Stimulated activated CD4-positive, alpha-beta T cell treated with anti-CD3 and anti-CD28 coated beads, Interleukin-4, amount 100 ng/mL, for 24 hours (primary cell): ENCODE measurements at places on chromosomes 5 and 9.

DNA sequence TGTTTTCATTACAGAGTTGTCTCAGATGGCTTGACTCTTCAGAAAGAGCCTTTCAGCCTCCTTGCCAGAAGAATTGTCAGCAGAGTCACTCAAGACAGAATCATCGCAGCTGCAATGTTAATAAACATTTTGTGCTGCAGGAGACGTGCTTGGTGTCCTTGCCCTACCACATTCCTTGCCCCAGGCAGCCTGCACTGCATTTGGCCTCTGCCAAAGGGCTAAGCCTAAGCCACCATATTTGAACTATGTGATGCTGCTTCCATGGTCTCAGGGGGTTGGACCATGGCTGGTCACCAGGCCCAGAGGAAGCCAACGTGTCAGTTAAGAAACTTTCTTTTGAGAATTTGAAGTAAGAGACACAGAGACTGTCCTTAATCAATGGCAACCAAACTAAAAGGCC, 145.4 kb downstream of the ACTL7B start:
- DNase-seq = no peak

- no peak for DNase-seq
These were observed 51.9 kb downstream of the IPPK start for GRCh38 chr9:92617951-92618510.

DNA sequence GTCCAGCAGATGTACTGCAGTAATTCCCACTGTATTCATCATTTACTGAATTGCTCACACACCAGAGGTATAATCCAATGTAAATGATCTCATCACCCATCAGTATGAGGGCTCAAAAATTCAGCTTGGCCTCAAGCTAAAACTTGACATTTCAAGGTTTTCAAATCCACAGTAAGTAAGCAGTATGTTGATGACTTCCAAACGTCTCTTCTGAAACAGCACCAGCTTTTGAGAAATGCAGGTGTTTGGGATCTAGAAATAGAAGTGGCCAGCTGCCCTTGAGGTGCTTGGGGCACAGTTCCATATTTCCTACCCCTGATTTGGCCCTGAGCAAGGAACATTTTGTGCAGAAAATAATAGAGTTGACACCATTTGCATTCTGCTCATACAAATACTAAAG, 388.0 kb upstream of the TUSC1 start:
- DNase-seq = no peak

GRCh38 chr5:39202597-39203274, 16.6 kb downstream of the FYB1 start:
- DNase-seq = no peak

- DNase-seq = no peak
These were observed 140.3 kb downstream of the MAT2B start for GRCh38 chr5:163645421-163646416.

DNA sequence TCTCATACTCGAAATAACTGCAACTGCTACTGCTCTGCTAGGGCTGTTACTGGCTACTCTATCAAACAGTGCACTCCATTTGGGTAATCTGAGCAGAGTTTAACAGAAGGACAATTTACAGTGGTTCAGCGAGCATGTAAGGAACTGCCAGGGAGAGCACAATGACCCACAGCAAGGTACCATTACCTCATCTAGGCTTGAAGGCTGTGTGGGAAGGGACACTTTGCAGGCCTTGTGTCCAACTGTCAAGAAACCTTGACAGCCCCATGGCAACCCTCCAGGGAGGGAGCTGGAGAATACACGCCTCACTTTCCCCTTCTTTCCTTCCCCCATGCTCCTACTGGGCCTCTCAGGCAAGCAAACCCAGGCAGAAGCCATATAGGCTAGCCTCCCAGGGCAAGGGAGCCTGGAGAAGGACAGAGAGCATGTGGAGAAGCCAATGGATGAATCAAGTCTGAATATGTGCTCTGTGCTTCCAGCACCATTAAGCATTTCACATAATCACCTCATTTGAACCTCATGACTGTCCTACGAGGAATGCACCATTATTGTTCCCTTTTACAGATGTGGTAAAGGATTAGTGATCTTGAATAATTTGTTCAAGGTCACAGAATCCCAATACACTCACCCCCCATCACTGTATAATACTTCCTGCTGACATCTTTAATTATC, 49.9 kb upstream of the JAK2 start:
- DNase-seq = no peak

GRCh38 chr9:134656334-134657006, 14.9 kb downstream of the COL5A1 start:
- DNase-seq = no peak

GRCh38 chr5:146118322-146118721, 12.9 kb upstream of the PLAC8L1 start:
- DNase-seq = no peak

DNA sequence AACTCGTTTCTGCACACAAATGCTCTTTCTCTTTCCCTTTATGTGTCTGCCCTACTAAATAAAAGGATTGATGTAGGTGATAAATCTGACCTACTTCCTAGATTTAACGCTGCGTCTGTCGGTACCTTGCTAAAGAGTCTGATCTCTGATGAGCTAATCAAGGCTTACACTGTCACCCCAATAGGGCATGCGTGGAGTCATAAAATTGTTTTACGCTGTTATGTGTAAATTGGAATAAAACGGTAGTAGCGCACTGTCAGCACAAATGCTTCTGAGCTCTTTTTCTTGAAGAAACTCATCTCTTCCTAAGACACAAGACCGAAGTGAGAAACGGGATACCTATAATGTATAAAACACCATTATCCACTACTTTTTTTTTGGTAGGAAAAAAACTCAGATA, 2106.3 kb upstream of the WWC1 start:
- no peak for DNase-seq

DNA sequence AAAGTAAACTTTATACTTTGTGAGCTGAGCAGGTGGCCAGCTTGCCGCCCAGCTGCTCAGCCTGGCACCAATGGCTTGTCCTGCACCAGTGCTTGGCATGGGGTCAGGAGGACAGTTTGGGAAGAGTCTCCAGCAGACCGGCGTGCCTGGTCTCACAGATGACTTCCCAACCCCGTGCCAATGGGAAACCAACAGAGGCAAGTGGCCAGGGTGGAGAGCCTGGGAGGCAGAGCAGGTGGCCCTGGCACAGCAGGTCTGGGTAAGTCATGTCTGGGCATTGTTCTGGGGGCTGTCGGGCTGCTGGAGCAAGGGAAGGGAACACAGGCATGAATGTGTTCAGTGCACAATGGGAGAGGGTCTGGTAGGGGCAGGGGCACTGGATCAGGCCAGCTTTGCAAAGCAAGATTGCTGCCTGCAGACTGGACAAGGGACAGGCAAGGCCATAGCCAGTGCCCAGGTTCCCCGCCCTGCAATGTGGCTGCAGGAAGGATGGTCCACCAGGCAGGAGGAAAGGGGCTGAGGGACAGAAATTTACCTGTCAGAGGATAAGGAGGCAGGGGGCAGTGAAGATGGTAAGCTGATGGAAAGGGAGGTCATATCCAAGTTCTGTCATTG, 76.2 kb upstream of the ALDH1B1 start:
- DNase-seq = no peak

DNA sequence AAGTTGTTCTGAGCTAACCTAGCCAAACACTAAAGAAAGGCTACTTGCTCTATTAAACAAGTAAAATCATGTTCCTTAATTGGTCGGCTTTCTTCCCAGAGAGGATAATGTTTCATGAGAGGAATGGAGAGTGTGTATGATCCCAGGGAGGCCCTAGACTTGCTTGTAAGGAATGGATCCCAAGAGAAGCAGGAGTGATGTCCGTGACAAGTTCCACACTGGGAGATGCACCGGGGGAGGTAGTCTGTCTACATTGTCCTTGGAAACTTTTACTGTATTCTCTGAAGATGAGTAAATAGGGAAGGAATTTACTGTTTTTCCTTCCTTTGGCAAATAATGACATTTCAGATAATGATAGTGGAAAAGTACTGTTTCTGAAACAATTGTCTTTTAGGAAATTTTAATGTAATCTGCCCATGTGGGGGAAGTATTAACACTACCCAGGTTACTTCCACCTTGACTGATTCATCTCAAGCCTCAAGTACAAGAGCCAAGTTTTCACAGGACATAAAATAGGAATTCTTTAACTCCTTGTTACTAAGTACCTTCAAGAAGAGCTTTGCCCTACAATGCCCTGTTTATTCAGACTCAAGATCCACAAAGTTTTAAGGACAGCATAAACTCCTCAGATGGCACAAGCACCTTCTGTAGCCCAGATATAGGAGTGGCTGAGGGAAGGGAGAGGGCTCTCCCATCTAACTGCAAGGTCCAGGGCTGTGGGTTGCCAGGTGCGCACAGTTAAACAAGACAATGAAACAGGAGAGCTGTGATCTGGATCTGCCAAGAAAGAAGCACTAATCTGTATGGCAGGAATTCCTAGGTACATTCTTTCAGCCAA, 152.1 kb downstream of the GNA14 start:
- no peak for DNase-seq

- DNase-seq = no peak
These were observed 64.6 kb upstream of the SIMC1 start for GRCh38 chr5:176173647-176174046.

GRCh38 chr5:26470439-26470838, 567.9 kb downstream of the CDH9 start:
- no peak for DNase-seq

- no peak for DNase-seq
These were observed 21.1 kb upstream of the CYSTM1 start for GRCh38 chr5:140153905-140154304.

DNA sequence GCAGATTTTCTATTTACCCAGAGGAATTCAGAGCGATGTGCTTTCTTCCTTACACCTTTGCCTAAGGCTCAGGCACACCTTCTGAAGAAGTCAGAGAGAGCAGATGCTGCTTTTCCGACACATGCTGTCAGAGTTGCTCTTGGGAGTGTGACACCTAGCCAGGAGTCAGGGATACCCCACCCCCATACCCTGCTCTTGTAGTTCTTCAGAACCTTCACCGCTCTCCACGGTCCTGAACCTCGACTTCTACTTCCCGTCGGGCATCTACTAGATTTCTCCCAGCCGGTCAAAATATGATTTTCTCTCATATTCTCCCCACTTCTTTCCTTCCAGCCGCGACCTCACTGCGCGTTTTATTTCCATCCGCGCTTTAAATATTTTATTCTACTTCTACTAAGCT, 1.7 kb downstream of the GRIN3A start:
- DNase-seq = no peak

DNA sequence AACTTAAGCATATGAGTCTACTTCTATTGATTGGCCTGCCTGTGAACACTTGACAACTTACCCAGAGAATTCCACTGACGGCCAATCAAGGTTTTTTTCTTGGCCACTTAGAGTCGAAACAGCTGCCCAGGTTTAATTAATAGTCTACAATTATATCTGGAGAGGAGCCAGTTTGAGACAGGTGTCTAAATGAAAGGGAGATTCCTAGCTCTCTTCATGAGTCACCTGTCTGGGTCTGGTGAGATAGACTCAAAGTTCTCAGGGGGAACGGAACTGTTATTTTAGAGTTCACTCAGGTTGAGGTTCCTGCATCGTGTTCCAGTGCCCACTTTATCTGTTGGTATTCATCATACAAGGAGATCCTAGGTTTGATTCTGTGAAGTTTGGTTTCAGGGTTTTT, 111.0 kb downstream of the CD180 start:
- no peak for DNase-seq

DNA sequence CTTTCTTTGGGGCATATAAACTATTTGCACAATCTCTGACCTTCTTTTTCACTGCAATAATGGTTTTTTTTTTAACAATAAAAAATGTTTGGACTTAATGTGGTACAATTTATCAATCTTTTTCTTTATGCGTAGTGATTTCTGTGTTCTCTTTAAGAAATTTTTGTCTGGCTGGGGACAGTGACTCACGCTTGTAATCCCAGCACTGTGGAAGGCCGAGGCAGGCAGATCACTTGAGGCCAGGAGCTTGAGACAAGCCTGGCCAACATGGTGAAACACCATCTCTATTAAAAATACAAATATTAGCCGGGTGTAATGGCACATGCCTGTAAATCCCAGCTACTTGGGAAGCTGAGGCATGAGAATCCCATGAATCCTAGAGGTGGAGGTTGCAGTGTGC, 72.3 kb downstream of the STK32A start:
- DNase-seq = no peak
